Stimulated activated CD8-positive, alpha-beta memory T cell treated with anti-CD3 and anti-CD28 coated beads, Interleukin-4, amount 100 ng/mL, for 48 hours (primary cell): ENCODE measurements at places on chromosomes 12 and 14.

DNA sequence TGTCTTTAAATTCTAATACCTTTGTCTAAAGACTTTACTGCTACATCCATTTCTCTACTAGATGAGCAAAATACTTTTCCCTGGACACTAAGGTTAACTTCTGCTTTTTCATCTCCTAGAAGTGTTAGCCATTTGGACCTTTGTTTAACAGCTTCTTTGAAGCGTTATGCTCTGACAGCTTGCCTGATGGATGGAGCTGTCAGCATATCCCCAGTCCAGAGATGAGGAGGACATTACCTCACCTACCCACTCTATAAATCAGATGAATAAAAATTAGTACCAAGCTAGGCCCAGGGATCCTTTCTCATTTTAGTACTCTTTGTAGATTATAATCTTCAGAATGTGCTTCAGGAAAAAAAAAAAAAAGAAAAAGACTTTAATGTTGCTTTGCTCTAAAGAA, 222.7 kb downstream of the PELI2 start:
- DNase-seq, result no peak

DNA sequence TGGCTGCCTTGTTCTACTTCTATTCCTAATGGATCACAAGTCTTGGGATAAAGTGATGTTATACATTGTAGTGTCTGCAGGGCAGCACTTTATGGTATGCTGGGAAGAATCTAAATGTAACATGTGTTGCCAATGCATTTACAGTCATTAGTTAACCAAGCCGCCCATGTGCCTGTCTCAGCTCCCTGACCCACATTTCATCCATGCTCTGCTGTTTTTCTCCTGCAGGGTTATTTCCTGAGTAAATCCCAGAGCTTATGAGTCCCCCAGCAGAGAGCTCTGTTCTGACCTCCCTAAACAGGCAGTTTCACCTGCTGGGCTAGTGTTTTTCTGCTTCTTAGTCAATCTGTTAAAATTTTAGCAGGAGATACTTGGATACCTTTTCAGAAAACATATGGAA, 4.4 kb upstream of the TMTC2 start:
- DNase-seq, result no peak

DNA sequence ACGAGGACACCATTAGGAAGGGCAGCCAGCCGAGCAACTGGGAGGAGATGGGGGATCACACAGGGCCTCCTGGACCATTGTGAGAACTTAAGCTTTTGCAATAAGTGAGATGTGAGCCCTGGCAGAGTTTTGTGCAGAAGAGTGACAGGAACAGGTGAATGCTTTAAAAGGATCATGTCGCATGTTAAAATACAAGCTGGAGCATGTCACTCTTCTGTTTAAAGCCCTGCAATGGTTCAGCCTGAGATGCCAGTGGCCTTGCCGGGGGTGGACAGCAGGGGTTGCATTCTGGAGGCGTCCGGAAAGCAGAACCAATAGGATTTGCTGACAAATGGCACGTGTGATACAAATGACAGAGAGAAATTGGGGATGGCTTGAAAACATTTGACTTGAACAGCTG, 137.5 kb upstream of the RFLNA start:
- no peak for DNase-seq

- no peak for DNase-seq
These were observed 75.9 kb downstream of the DNAI7 start for GRCh38 chr12:25119020-25119419.

DNA sequence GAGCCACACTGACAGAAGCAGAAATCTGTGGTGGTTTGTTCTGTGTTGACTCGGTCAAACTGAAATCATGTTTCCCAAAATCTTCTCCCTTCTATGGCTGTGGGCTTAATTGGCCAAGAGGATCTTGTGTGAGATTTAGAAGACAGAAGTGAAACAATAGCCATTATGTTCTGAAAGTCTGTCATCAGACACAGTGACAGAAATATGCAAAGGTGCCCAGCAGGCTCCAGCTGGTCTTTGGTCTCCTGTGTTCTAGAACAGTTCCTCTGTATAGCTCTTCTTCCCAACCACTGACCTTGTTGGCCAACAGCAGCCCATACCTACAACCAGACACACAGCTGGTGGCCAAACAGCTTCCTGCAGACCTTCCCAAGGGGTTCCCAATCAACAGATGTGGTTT, 25.0 kb upstream of the COCH start:
- no peak for DNase-seq

GRCh38 chr14:61803755-61804154, 41.5 kb downstream of the SNAPC1 start:
- DNase-seq, result no peak

DNA sequence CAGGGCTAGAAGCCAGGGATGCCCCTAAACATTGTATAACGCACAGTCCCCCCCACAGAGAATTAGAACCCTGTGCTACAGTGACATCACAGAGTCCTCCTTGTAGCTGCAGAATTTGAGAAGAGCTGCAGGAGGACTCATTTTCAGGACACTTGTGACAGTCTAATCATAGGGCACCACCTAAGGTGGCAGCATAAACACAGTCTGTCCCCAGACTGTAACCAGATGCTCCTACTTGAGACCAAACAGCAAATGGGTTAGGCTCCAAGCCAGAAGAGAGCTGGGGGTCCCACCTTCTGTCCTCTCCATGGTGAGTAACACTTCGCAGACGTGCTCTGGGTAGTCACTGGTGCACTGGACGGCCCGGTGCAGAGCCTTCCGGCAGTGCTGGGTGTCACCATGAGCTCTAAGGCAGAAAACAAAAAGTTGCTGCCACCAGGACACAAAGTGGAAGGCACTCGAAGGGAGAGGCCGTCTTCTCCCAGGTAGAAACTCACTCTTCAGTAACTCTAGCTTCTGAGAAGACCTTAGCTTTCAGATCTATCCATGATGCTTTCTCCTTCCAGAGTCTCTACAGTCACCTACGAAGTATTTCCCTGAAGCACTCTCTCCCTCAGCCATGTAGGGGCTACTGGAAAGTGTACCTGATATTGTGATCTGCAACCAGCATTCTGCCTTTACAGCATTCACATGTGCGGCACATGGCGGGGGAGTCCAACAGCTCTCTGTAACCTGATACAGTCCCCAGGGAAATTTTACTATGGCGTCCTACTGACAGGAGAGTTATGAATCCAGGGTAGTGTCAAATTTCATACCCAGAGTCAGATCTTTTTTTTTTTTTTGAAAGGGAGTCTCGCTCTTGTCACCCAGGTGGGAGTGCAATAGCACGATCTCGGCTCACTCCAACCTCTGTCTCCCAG, 17.1 kb downstream of the FICD start:
- DNase-seq, result no peak

GRCh38 chr12:98453070-98453469, 62.3 kb upstream of the TMPO start:
- DNase-seq, result peak; percentile 43
